AG20443 (cell line): ENCODE measurements at places on chromosomes 6 and 20.

DNA sequence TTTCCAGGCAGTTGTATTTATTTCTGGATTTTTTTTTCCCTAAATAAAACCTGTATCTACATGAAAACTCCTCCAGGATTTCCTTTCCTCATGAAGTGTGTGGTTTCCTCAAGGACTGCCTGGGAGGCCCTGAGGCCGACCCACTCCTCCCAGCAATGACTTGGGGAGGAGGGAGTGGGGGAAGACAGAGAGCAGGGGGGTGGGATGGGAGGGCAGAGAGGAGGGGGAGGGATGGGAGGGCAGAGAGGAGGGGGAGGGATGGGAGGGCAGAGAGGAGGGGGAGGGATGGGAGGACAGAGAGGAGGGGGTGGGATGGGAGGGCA is 161.8 kb upstream of the AGPAT4 start:
- DNase-seq, result no peak

- no peak for DNase-seq
Measured at GRCh38 chr20:4855555-4855954, 133.8 kb downstream of the PRND start.

- no peak for DNase-seq
Measured at GRCh38 chr20:19121463-19121862, 91.0 kb upstream of the SLC24A3 start.

DNA sequence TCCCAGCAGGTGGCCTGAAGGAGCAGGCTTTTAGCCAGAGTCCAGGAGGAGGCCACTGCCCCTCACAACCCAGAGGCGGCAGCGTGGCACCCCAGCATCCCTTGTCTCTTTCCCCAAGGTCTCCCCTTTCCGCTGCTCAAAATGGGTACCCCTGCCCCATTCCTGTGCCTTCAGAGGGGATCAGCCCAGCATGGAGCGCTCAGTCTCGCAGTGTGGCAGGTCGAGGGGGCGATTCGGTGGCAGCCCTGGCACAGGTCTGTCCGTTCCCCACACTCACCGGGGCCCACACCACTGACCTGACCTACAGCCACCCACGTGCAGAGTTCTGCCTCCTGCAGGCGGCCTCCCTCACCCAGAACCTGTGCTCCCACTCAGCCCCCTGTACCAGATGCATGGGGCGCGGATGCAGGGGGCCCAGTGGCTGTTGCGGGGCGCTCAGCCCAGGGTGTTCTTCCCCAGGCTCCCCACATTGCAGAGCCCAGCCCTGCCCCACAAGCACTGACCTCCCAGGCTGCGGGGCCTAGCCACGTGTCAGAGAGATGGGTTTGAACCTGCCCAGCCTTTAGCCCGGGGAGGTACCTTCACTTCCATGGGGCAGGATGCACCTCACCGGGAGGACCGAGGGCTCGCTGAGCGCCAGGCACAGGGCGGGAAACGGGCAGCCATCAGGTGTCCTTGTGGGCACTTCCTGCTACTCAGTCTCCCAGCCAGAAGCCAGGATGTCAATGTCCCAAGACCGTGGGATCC is 41.8 kb downstream of the DSTN start:
- DNase-seq, result peak; percentile 39

DNA sequence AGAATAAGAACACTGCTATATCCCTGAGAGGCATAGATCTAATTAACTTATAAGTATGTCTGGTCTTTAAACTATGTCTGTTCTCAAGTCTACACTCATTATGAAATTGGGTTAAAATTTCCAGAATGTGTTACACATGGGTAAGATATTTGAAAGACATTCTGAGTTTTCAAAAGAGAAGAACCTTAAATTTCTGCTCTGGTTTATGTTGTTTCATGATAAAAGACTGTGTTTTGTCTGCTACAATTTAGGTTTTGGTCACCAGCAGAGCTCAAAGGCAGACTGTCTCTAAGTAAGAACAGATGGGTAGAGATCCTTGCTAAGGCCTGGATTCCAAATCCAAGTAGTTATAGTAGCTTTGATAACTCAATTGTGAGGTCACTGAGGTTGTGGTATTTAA is 6.0 kb downstream of the STMND1 start:
- peak; percentile 64 for DNase-seq

DNA sequence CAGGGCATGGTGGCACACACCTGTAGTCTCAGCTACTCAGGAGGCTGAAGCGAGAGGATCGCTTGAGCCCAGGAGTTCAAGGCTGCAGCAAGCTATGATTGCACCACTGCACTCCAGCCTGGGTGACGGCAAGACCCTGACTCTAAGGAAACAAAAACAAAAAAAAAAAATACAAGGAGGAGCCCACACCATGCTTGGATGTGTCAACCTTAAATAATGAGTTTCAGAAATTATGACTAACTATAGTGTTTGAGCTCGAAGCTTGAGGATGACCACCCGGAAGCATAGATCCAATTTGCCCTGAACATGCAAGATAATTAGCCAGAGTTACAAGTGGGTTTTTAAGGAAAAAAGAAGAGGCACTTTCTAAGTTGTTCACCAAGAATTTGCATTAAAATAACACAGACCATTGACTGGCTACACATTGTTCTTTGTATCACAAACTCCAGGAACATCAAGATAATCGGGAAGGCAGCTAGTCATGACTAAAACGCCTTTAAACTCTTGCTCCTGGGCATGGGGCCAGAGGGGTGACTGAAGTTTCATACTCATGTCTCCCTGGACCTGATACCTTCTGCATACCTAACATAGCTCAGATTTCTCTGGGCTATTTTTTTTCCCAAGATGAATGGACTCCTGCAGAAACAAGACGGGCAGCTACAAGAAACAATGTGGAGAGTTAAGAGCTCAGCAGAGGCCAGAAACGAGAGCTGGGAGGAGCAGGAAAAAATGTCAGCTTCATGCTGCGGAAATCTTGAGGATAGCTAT is 289.6 kb downstream of the PREX1 start:
- peak; percentile 33 for DNase-seq

DNA sequence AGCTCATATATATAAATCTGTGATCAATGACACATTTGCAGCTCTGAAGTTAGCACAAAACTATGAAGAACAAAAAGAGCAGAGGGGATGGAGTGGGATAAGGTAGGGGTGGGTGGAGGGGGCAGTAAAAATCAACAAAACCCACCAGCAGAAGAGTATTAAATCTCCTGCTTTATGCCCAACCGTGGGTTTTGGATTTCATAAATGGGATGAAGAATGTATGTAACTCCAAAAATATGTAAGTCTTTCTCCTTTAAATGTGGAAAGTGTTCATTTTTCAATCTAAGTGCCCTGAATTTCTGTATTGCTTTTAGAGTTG is 480.3 kb upstream of the MARCKS start:
- no peak for DNase-seq

GRCh38 chr20:44495802-44496481 is 20.3 kb downstream of the TTPAL start:
- DNase-seq, result peak; percentile 64

DNA sequence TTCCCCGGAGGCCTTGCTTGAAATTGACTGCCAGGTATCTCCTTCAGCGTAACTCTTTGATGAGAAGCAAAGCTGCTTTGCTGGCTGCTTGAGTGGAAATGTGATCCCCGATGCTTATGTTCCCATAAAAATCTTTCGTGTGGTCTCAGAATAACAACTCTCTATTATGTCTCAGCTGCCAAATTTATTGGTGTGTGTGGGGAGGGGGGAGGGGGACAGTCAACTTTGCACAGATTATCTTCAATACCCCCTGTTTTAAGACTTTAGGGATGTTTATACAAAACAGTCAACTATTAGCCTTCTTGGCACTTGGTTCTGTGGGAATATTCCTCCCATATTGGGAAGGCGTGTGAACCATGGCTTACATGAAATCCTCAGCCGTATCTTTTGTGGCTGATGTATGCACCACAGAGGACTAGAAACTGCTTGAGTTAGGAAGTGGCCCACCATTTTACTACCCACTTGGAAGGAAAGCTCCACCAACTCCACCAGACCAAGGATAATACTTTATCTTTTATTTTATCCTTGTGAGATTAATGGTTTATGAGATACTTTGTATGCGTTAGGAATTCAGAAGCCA is 101.5 kb upstream of the SLC24A3 start:
- DNase-seq, result no peak

- no peak for DNase-seq
Measured at GRCh38 chr6:44104481-44105021, 22.7 kb downstream of the MRPL14 start.

- peak; percentile 75 for DNase-seq
Measured at GRCh38 chr6:11999246-11999645, 12.9 kb upstream of the HIVEP1 start.

- DNase-seq, result peak; percentile 51
Measured at GRCh38 chr6:37103169-37104039, 66.5 kb upstream of the PIM1 start.

DNA sequence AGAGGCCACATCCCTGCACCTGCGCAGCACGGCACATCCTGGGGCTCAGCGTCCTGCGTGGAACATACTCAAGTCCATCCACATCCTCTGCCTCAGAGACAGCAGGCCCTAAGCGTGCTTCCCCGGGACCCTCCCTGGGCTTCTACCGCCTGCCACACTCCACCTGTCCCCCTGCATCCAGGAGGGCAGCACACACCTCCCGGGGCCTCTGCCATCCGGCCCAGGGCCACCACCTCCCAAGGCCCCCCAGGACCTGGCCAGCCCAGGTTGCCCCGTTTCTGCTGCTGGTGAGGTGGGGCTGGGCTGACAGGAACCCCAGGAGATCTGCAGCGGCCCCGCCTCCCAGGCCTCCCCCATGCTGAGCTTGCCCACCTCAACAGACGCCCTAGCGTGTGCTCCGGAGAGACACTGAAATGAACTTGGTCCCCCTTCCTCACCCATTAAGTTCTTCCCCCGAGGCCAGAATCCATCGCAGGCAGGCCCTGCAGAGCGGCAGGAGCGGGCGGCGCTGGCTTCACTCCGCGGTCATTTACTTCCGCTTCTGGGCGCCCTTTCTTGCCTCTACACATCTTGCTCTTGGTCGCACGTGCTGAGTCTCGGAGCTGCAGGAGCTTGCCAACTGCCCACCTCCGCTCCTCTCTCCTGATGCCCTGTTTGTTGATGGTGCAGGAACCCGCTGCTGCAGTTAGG is 235.3 kb downstream of the TAF4 start:
- DNase-seq, result no peak

- DNase-seq, result no peak
Measured at GRCh38 chr6:45543298-45544235, 165.8 kb upstream of the SUPT3H start.

DNA sequence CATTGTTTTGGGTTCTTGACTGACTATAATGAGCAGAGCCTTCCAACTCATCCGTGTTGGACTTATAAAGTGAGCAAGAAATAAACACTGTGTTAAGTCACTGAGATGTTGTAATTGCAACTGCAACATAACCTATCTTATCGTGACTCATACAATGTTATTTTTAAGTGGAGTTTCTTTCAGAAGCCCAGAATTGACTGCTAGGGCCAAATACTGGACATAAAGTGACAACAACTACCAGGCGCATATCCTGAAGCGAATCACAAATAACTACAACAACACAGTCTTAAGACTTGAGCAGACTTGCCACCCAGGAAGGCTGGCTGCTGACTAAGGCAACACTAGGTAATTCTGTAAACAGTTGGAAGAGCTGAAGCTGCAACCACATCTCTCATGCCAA is 326.6 kb downstream of the COL12A1 start:
- DNase-seq, result peak; percentile 61

DNA sequence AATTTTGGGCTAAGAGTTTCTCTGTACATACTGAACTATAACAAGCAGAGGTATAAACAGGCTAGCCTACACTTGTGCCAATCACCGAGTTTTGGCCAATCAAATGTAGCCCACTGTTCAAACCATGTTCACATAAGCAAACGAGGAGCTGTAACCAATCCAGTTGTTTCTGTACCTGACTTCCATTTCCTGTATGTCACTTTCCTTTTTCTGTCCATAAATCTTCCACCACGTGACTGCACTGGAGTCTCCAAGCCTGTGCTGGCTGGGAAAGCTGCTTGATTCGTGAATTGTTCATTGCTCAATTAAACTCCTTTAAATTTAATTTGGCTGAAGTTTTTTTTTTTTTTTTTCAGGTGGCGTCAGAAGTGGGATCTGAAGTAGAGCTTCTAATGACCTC is 332.9 kb downstream of the RNF144B start:
- DNase-seq, result no peak

GRCh38 chr6:33433544-33434191 is 13.8 kb downstream of the SYNGAP1 start:
- peak; percentile 18 for DNase-seq

GRCh38 chr6:143555071-143555492 is 43.6 kb upstream of the FUCA2 start:
- no peak for DNase-seq

GRCh38 chr6:115796061-115796460 is 264.6 kb downstream of the FRK start:
- no peak for DNase-seq

DNA sequence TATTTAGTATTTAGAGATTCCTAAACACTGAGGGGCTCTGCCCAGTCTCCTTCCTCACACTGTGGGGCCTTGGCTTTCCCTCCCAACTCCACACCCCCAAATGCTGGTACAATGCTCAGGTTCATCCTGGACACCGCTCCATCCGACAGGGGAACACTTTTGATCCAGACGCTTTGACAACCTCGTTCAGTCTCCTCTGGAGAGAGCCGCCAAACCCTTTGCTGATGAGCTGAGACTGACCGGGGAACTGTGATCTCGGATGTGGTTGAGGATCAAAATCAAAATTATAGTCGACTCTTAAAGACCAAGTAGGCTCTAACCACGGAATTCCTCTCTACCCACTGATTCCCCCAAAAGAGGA is 38.8 kb upstream of the HLA-E start:
- no peak for DNase-seq

- DNase-seq, result no peak
Measured at GRCh38 chr6:90753820-90754643, 167.2 kb upstream of the MAP3K7 start.

GRCh38 chr6:142047934-142048592 is 84.7 kb upstream of the GJE1 start:
- DNase-seq, result no peak

- DNase-seq, result no peak
Measured at GRCh38 chr20:37395921-37396415, 50.0 kb downstream of the SRC start.

GRCh38 chr6:168090706-168091105 is 11.7 kb upstream of the FRMD1 start:
- no peak for DNase-seq

DNA sequence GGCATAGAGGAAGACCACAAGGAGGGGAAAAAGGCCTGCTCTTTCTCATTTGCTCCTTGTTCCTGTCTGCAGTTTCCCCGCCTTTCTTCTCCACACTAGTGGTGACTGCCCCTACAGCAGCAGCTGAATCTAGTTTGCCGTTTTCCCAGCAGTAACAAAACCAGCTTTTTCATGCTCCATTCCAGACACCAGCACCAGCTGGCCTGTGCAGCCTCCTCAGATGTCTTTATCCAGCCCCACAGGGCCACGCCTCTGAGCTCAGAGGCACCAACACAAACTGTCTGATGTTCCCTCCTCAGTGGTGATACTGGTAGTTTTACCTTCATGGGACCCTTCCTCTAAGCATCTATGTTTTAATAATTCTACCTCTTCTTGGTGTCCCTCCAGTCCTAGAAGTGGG is 70.4 kb upstream of the SLC24A3 start:
- DNase-seq, result no peak

DNA sequence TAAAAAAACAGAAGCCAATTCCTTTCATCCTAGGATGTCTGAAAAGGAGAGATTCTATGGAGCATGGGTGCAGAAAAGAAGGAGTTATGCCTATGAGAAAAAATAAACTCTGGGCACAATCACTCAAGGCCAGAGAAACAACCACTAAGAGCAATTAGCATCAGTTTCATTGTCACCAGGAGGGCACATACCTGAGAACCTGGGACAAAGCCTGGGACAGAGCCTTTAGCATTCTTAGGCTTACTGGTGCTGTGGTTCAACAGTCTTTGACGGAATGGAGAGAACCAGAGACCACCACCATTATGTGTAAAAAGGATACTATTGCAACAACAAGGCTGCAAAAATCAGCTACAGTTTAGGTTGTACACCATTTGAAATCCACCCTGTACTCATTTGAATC is 29.4 kb upstream of the BCKDHB start:
- DNase-seq, result no peak
